H4 (cell line): ENCODE measurements at places on chromosomes 2 and 18. TPM values are rescaled to one million over a fixed set of nuclear protein-coding genes. Genes with fewer than 3 reads are reported as not detected.

DNA sequence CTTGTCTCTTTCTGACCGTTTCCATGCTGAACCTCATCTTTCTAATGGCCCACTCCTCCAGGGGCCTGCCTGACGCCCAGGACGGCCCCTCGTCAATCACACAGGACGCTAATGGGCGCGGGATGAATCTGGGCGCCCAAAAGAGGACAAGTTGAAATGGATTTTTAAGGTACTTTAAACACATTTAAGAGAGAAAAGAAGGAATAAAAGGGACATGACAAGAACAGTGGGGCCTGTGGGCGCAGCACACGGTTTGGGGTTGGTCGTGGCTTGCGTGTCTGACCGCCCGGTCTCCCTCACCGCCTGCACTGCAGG is 607 bp upstream of the UBE2F start:
- DNase-seq: no peak

GRCh38 chr2:196205011-196205766 is 33.8 kb upstream of the STK17B start:
- no peak for DNase-seq

- DNase-seq: peak; percentile 83
These were observed 317.6 kb downstream of the TNS1 start for GRCh38 chr2:217685255-217685605.

GRCh38 chr2:230564805-230565779 is 147.6 kb upstream of the CAB39 start:
- DNase-seq: peak; percentile 34

THUMPD2 gene
- total RNA-seq: 6.3 and 9.6 TPM in 2 replicates

UGT1A7 gene
- not detected in 2 replicates for total RNA-seq

- no peak for DNase-seq
These were observed 22.1 kb upstream of the ALKAL2 start for GRCh38 chr2:309954-310510.

DNA sequence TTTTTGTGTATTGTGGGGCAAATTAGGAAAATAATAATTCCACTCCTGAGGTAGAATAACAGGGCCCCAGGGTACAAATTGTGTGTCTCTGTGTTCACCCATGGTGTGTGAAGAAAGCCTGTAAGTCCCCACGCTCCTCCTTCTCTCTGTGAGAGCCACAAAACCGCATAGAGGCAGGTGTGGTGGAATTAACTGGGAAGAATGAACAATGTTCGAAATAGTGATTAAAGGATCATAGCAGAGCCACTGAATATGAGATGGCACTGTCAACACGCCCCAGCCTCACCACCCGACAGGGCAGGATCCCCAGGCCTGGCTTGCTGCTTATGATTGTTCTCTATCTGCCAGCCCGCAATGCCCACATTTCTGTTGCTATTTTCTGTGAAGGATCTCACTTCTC is 14.1 kb downstream of the IL1RN start:
- DNase-seq: no peak

GPR45 gene
- not detected in 2 replicates for total RNA-seq

DNA sequence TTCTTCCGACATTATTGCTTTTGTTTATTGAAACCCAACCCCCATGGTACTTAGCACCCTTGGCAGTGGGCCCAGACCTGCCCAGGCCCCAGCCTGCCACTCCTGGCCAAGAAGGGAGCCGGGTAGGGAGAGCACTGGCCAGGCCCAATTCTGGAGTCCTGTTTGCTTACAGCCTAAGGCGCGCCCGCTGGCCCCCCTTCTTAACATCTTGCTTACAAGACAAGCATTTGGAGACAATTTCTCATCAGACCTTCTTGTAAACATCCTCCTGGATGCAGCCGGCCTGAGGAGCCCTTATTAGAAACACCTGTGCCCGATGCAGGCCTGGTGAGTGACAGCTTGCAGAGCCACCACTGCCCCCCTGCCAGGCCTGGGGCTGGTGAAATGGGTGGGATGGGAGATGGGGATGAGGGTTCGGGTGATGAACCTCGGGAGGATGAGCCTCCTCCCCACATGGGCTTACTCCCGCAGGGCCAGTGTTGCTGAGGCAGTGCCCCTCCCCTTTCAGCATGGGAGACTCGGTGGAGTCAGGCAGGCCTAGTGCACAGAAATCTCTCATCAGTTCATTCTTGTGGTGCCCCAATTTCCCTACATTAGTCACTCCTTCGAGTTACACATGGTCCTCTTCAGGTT is 217.5 kb downstream of the CYP26B1 start:
- DNase-seq: peak; percentile 58

DNA sequence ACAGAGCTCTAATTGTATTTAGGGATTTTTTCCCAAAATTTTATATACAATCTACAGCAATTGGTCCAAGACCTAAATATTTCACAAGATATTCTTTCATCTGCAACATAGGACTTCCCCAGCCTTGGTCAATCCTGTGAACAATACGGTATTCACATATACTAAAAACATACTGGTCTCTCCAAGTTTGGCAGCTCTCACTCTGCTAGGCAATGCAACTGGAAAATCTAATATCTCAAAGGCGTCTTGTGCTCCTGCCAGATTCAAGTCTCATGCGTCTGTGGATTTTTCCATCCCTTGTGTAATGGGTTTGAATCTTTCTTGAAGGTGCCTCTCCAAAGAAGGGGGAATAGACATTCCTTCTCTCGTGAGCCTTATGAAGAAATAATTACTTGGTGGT is 27.4 kb upstream of the MBOAT2 start:
- DNase-seq: no peak

GRCh38 chr2:235553291-235553690 is 59.4 kb downstream of the AGAP1 start:
- DNase-seq: no peak

RASGRP3 gene
- 3.2 and 6.3 TPM in 2 replicates for total RNA-seq

AP1S3 gene
- 4.6 and 8.9 TPM in 2 replicates for total RNA-seq
